ENCODE measurements at places on chromosomes 6 and 20.

- DNase-seq, result no peak
Observed at GRCh38 chr6:73702444-73702843, 6.4 kb downstream of the CD109 start.

- no peak for DNase-seq
Observed at GRCh38 chr6:16061818-16062217, 67.1 kb upstream of the MYLIP start.

DNA sequence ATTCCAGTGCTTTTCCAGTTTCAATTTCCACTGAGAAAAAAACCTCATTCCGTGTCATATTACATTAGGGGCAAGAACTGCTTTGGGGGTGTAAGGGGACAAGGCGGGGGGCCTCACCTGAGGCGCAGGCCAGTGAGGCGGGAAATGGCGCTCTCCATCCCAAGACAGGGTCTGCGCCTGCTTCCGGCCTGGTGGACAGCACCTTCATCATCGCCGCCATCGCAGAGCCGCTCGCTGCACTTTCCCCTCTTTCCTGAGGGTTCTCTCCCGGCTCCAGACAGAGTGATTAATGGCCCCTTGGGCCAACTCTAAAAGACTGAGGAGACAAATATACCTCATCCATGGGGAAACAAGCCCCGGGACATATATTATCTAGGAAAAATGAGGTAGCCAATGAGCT is 270.0 kb upstream of the SOX4 start:
- no peak for DNase-seq

DNA sequence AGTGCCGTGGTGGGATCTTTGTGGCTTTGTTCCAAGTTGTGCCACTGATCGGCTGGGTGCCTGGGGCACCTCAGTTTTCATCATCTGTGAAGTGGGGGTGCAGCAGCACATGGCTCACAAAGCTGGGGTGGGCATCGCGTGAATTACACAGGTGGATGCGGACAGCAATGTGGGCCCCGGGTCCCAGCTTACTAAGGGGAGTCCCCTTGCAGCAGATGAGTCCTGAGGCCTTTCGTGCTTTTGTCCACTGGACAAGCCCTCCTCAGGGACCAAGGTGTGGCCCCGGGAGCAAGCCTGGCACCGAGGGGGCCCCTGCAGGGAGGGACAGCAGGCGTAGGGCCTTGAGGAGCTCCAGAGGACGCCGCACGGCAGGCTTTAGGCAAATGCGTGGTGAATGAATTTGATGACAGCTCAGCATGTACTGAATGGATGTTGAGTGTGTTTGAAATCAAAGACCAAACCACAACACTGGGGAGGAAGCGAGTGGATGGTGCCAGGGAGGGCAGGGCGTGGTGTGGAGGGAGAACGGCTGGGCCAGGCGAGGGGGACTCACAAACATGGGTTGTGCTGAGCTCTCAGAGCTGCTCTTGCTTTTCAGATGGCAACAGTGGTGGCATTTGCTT is 53.2 kb downstream of the IRF4 start:
- DNase-seq, result no peak

GRCh38 chr20:33569802-33570391 is 80.0 kb downstream of the CBFA2T2 start:
- DNase-seq, result no peak

- no peak for DNase-seq
Observed at GRCh38 chr6:145830612-145831011, 16.0 kb upstream of the FBXO30 start.

DNA sequence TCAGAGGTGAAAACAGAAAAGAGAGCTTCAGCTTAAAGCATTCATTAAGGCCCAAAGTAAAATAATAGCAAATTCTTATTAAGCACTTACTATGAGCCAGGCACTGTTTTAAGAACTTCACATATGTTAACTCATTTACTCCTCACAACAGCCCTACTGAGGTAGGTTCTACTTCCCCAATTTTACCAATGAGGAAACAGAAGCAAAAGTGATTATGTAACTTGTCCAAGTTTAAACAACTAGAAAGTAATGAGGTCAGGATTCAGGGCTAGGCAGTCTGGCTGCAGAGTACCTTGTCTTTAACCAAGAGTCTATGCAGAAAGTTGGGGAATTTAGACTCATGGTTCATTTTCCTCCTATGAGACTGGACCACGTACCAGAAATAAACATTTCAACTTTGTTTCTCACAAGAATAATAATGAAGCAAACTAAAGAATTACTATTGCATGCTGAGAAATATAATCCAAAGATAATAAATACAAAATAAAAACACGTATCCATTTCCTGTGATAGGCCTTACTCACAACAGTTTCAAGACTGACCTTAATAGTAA is 3.8 kb downstream of the COL21A1 start:
- DNase-seq, result no peak

- DNase-seq, result peak; percentile 85
Observed at GRCh38 chr6:56708810-56709597, 66.3 kb upstream of the DST start.

- DNase-seq, result no peak
Observed at GRCh38 chr6:118294906-118295305, 253.2 kb upstream of the PLN start.

GRCh38 chr6:27507041-27507956 is 34.4 kb upstream of the ZNF184 start:
- no peak for DNase-seq

DNA sequence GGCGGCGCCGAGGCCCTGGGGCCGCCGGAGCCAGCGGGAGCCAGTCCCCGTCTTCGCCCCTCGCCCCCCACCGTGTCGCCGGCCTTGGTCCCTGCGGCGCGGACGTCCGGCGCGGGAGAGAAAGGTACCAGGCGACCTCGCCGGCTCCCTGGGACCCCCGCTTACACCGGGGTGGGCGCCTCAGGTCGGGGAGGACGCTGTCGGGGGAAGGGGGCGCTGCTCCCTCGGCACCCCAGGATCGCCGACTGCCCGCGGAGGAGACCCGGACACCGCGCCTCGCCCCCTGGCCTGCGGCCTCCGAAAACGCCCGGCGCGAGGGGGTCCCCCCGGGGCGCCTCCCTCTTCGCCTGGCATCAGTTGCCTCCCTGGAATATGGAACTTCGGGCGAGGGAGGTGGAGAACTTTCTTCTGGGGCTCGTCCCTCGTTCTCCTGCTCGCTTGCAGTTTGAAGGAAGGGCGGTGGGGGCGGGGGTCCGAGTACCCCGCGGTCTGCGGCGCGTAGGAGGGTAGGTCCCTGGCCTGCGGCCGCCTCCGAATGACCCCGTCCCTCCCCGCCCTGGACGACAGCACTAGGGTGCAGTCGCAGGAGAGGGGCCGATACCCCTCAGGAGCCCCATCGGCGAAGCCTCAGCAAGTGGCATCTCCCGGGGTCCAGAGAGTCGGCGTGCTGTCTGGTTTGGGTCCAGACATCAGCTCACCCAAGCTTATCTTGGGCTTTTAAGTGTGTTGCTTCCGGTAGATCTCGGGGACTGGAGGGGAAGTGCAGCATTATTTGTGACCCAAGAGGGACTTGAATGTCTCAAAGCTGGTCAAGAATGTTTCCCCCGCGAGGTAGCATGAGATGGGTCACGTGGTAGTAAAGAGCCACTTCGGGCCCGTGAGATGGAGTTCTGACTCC is 549 bp downstream of the ANKRD6 start:
- no peak for DNase-seq

GRCh38 chr6:126716826-126717509 is 377.1 kb downstream of the CENPW start:
- DNase-seq, result no peak

DNA sequence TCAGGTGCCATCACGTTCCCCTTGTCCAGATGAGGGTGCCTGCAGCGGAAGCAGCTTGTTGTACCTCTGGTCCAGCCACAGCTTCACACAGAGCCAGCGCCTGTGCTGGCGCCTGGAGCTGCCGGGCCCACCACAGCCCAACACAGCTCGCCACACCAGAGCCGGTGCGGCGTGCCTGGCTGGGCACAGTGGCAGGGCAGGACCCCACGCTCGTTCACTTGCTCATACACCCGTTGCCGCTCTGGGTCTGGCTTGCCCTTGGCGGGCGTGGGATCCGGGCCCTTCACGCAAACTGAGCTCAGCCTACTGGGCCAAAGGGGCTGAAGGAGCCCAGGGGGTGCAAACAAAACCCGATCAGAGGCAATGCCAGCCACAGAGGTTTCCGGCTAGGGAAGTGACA is 492.5 kb upstream of the MANEA start:
- DNase-seq, result no peak

- no peak for DNase-seq
Observed at GRCh38 chr20:17725094-17725835, 25.5 kb downstream of the BANF2 start.

- peak; percentile 41 for DNase-seq
Observed at GRCh38 chr20:57990396-57990987, 238.0 kb downstream of the ANKRD60 start.

- no peak for DNase-seq
Observed at GRCh38 chr6:76772951-76773350, 690.3 kb downstream of the HTR1B start.

DNA sequence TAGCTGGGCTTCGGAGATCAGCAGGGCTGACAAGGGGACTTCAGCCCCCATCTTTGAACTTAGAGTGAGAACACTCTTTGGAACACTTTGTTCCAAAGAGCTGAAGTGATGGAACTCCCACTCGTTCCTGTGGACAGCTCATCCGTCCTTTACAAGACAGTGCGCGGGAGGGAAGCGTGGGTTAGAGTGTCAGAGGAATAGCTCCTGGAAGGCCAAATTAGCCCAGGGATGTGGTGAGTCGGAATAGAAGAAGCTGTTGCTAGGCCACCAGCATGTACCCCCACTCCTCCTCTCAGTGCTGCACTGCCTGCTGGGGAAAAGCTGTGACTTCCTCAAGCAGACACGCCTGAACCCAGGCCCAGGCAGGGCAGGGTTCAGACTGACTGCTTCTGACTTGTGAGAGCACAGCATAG is 1.7 kb downstream of the SDCBP2 start:
- DNase-seq, result peak; percentile 85

GRCh38 chr6:115902436-115902835 is 158.3 kb downstream of the FRK start:
- DNase-seq, result no peak

GRCh38 chr20:37833221-37833896 is 69.6 kb upstream of the VSTM2L start:
- DNase-seq, result no peak

DNA sequence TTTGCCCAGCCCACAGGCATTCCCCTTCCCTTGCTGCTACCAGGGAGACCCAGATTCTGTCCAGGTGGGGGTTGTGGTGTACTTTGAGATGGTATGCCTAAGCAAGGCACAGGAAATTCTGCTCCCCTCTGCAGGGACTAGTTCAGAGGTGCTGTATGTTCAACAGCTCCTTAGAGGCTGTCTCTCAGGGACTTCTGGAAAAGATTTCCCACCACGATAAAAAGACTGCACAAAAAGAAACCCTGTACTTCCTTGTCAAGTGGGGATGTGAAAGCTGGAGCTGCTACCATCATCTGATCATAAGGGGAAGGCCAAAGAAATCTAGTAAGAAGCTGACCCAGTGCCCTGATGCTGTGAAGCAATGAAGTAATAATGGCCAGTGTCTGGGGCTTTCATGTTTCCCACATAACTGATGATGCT is 51.5 kb upstream of the SMIM29 start:
- no peak for DNase-seq
